ENCODE measurements at places on chromosomes 13 and 19.

- no peak for DNase-seq
Measured at GRCh38 chr13:74077792-74078191, 56.4 kb downstream of the KLF12 start.

DNA sequence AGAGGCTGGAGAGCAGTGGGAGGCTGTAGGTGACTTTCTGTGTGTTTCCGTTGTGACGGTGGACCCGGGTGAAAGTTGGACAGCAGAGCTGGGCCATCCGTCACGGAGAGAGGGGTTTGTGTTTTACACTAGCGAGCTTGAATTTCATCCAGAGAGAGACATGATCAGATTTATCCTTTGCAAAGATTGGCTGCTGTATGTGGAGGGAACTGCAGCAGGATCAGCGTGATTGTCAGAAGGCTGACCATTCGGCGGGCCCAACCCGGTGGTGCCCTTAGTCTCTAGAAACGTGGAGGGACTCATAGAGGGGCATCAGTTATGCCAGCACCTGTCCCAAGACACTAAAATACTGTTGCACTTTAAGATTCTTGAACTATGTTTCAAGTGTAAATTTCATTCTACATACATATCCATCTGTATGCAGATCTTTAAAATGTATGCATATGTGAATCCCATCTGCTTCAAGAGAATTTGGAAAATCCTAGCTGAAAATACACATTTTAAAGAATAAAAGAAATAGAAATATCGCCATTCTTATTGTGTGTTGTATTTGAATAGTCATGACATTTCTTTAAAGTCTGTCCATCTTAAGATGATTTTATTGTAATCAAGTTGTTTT, 7.0 kb downstream of the FAM124A start:
- no peak for DNase-seq

DNA sequence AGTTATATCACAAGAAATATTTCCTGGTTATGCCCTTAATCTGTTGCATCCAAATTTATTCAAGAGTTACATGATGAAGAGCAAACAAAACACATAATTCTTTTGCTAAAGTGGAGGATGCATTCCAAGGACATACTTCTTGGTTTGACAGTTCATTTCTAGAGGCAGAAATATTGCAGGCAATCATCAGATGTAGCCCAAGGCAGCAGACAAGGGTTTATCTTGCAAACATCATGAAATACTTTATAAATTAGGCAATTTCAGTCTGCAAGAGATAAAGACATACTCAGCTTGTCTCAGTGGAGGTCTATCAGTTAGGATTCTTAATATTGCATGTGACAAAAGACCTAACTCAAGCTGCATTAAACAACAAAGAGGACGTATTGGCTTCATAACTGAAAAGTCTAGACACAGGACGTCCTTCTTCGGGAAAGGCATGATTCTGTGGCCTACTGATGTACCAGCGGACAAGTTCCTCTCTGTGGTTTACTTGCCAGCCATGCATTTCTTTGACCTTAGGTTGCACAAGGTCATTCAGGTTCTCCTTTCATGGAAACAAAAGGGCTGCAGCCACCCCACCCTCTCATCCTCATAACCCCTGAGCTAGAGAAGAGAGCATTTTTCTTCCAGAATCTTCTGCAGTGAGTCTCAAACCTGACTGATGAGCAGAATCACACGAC, 204.1 kb downstream of the KATNAL1 start:
- no peak for DNase-seq

- DNase-seq: no peak
Measured at GRCh38 chr13:46521921-46522747, 30.8 kb upstream of the LRCH1 start.

- no peak for DNase-seq
Measured at GRCh38 chr13:76758257-76758656, 127.9 kb downstream of the KCTD12 start.

DNA sequence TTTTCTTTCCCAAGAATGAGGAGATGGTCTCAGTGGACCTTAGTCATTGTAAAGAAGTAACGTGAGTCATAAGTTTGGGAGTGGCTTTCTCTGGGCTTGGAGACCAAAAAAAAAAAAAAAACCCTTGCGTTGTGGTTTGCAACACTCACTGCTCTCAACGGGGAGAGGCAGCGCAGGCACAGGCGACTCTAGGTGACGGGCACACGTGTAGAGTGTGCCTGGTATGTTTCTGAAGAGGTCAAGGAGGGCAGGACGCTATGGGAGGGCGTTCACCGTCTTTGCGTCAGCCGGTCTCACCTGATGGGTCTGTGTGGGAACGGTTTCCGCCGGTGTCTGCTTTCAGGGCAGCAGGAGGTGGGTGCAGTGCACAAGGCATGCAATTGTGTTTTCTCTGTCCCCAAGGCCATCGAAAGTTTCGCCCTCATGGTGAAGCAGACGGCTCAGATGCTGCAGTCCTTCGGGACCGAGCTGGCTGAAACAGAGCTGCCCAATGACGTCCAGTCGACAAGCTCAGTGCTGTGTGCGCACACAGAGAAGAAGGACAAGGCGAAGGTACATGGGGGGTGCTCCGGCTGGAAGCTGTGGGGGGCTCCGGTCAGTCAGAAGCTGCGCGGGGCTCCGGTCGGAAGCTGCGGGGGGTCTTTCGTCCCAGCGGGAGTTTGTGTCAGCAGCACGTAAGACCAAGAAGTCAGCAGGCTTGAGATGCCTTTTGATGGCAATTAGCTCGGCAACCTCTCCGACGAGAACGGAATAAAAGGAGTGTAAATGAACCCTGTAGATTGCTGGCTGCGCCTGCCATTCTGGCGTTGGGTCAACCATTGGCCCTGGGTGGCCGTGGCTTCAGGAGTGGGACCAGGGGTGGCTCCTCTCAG, 40.8 kb upstream of the F7 start:
- no peak for DNase-seq

GRCh38 chr13:51519771-51520216, 64.5 kb upstream of the WDFY2 start:
- no peak for DNase-seq

- no peak for DNase-seq
Measured at GRCh38 chr19:47794526-47794925, 9.8 kb downstream of the TPRX1 start.

DNA sequence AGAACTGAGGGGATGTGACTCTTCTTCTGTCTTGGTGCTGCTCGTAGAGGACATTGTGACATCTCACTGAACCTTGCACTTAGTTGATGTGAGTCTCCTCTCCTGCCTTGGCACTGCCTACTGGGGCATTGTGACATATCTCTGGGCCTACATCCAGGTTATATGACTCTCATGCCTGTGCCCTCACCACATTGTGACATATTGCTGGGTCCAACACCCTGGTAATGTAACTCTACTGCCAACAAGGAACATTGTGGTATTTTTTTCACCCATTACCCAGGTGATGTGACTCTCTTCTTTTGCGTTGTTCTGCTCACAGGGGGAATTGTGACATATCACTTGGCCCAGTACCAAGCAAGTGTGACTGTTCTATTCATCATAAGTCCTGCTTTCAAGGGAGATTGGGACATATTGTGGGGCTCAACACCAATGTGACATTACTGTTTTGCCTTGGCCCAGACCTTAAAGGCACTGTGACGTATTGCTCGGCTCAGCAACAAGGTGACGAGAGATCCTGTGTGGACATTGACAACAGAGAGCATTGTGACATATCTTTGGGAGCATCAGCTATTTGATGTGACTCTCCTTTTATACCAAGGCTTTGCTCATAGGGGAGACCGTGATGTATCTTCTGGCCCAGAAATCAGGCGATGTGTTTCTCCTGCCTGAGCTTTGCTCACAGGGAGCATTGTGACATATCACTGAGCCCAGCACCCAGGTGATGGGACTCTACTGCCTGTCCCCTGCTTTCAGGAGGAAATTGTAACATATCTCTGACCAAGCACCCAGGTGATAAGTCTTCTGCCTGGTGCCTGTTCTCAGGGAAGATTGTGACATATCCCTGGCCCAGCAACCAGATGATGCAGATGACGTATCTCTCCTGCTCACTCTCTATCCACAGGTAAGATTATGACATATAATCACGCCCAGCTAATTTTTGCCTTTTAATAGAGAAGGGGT, 12.2 kb upstream of the ZNF429 start:
- DNase-seq: no peak

GRCh38 chr13:113997845-113998751, 24.2 kb upstream of the C13orf46 start:
- no peak for DNase-seq

DNA sequence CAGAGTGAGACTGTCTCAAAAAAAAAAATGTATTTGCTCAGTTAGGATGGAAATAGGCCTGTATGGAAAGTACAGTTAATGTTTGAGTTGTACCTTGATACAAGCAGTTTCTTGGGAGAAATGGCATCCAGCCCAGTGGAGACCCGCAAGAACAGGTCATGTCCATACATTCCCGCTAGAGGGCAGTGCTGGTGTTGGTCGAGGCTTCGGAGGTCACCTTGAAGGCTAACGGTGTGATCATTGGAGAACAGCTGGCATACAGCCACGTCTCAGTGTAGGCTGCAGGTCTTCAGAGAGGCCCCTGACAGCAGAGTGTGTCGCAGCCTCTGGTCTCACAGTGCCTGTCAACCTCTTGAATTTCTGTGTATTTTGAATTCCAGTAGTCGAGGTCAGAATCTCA, 7.5 kb downstream of the ZNF610 start:
- peak; percentile 44 for DNase-seq

DNA sequence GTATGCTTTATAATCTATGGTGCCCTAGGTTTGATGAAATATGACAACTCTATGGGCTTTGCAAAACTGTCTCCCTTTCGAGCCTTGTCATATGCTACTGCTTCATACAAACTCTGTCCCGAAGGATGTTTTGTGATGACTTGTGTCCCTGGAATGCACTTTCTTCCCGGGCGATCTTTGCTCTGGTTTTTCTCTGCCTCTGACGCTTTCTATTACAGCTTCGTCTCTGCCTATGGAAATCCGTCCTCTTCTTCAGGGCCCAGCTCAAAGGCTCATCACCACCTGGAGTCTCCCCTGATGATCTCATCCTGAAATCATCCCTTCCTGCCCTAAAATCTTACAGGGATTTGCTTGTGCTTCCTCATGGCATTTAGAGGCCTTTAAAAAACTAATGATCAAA, 191.5 kb upstream of the KL start:
- DNase-seq: no peak

DNA sequence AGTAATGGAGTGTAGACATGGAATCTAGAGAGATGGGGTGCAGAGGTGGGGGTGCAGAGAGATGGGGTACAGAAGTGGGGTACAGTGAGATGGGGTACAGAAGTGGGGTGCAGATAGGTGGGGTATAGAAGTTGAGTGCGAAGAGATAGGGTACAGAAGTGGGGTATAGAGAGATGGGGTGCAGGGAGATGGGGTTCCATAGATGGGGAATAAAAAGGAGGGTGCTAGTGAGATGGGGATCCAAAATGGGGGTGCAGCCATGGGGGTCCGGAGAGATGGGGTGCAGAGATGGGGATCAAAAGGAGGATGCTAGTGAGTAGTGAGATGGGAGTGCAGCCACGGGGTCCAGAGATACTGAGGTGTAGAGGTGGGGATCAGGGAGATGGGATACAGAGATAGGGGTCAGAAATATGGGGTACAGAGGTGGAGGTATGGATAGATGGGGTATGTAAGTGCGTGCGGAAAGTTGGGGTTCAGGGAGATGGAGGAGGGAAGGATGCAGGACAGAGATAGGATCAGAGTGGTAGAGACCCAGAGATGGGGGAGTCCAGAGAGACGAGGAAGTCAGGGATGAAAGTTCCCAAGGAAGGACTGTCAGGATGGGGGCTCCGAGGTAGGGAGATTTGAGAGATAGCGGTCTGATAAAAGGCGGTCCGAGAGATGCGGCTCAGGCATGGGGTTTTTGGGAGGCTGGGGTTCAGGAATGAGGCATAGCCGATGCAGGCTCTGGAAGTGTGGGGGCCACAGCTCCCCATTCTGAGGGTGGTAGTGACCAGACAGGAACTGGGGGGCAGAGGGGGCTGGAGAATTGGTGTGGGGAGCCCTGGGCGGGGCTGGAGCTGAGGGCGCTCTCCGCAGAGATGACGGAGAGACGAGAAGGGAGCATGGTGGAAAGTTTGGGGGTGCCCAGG, 3.4 kb downstream of the PALM3 start:
- DNase-seq: no peak

DNA sequence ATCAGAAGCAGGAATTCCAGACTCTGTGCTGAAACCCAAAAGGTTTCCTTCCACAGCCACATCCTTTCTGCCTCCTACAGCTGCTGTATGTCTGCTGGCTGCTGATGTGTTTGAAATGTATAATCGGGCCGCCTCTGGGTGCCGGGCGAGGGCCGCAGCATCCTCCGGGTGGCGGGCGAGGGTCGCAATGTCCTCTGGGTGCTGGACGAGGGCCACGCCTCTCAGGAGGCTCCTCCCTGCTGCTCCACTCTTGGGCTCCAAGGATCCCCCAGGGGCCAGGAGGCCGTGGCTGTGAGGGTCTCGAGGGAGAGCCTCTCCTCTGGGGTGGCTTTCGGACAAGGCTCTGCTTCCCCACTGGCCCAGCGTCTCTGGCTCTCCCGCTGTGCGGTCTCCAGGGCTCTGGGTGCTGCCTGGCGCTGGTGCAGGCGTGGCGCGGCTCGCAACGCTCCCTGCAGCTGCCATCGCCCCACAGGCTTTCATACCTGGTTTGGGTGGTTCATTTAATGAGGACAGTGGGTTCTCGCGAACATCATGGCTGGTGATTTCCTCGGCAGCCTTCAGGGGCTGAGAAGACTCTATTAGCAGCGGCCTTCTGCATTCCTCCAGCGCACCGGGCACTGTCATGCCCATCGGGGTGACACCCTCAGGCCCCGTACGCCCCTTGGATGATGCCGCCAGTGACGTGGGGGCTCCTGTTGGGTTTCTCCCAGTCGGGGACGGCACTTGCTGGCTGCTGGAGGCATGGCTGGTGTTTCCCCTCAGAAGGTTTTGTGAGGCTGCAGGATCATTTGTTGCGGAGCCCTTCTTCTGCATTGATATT, 41.8 kb upstream of the GRTP1 start:
- no peak for DNase-seq

DNA sequence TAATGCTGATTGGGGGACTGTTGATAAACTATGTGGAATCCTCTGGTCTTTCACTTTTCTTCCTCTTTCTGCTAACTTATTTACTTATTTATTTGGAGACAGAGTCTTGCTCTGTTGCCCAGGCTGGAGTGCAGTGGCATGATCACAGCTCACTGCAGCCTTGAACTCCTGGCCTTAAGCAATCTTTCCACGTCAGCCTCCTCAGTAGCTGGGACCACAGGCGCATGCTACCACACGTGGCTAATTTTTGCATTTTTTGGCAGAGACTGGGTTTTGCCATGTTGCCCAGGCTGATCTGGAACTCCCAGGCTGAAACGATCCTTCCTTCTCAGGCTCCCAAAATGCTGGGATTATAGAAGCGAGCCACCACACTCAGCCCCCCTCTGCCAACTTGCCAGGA, 77.5 kb downstream of the ELF1 start:
- DNase-seq: no peak

All from CD4-positive, alpha-beta memory T cell (primary cell).